ENCODE measurements at places on chromosomes 5 and 9. TPM values are rescaled to one million over a fixed set of nuclear protein-coding genes. Genes with fewer than 3 reads are reported as not detected.

- DNase-seq: no peak
- no peak overlapping the region for H3K4me3 ChIP-seq
- H3K27me3 ChIP-seq: no peaks in the 10 kb centered on the region
- H3K27ac ChIP-seq: no peak overlapping the region
- no peaks in the 10 kb centered on the region for H3K36me3 ChIP-seq
Measured at GRCh38 chr9:130196643-130197042, 24.4 kb downstream of the NCS1 start.

DNA sequence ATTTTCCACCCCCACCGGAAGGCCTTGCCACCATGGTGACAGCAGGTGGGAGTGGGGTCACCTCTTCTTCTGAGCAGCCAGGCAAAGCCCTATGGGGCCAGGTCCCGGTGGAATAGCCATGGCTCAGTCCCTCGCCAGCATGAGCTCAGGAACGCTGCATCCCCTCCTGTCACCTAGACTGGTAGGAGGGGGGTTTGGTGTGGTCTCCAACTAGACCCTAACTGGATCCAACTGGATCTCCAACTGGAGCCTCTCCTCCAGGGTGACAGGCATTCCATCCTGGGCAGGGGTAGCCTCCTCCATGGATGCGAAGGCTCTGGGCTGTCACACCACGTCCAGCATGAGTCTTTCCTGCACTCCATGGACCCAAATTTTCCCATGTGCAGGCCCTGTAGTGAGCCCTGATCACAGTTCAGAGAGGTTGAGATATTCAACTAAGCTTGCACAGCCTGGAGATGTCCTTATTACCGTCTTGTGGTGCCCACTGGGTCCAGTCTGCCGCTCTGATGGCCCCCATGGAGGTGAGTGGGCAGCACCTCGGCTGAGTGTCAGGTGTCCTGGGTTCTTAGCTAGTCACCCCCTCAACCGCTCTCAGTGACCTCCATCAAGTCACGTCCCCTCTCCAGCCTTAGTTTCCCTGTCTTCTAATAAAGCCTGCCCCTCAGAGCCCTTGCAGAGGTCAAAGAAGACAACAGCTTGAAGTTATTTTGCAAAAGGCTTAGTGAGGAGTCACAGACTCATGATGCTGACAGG lies 18.6 kb upstream of the FIBCD1 start:
- H3K4me3 ChIP-seq: no peak overlapping the region
- no peaks in the 10 kb centered on the region for H3K36me3 ChIP-seq
- H3K27me3 ChIP-seq: no peaks in the 10 kb centered on the region
- H3K27ac ChIP-seq: no peak overlapping the region
- H3K4me1 ChIP-seq: no peaks in the 10 kb centered on the region

DNA sequence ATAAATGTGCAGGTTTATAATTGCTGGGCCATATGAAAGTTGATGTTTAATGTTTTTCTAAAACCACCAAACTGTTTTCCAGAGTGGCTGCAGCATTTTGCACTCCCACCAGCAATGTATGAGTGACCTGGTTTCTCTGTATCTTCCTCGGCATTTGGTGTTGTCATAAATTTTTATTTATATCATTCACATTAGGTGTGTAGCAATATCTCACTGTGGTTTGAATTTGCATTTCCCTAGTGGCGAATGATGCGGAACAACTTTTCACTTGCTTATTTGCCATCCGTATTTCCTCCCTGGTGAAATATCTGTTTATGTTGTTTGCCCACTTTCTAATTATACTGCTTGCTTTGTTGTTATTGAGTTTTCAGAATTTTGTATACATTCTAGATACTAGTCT lies 295.7 kb upstream of the TUT7 start:
- no peaks in the 10 kb centered on the region for H3K36me3 ChIP-seq
- no peaks in the 10 kb centered on the region for H3K27me3 ChIP-seq
- H3K27ac ChIP-seq: no peak overlapping the region
- DNase-seq: no peak
- H3K4me1 ChIP-seq: no peaks in the 10 kb centered on the region

DNA sequence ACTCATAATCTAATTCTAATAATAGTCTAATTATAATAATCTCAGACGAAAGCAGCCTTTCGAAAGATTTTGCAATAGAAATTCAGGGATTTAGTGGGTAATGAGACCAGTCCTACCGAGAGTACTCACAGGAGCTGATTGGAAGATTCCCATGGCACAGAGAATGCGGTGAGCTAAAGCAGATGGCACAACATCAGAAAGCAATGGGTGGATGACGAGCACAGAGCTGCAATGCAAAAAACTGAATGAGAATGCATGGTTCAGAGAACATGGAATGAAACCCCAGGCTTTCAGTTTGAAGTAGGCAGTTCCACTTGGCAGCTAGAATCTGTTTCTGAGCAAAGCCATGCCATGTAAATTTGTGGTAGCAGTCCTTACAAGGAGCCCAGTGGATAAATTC lies 78.2 kb upstream of the SPINK5 start:
- no peak overlapping the region for H3K4me3 ChIP-seq
- H3K27me3 ChIP-seq: no peaks in the 10 kb centered on the region
- no peaks in the 10 kb centered on the region for H3K4me1 ChIP-seq
- DNase-seq: no peak

GRCh38 chr9:121050128-121050988 lies at the start of gene C5:
C5 (minus strand) TSS chr9:121050275; CDS start chr9:121050246, 29 bp downstream.
- H3K27me3 ChIP-seq: no peaks in the 10 kb centered on the region
- H3K4me3 ChIP-seq: no peak within 1 kb of the TSS
- H3K36me3 ChIP-seq: no peaks in the 10 kb centered on the region
- DNase-seq: no peak

The ALDH1A1 gene
- 0.82 TPM for total RNA-seq

All from H1 (cell line).